GM13976 (cell line): ENCODE measurements at places on chromosomes 7 and 10.

DNA sequence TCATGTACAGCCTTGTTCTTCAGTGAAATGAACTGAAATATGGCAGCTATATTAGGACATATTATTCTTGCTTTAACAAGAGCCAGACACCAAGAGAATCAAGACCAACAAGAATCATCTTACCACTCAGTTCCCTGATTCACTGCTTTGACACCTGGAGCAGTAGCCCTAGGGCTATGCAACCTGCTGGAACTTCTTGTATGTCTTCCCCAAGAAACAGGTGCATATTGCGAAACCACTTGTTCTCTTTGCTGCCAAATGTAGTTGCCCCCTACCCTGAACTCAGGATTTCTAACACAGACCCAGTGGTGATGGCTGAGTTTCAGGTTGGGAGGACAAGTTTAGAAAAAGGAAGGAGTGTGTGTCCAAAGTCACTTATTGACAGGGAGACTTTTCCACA is 46.1 kb downstream of the WIPF3 start:
- no peak for DNase-seq

DNA sequence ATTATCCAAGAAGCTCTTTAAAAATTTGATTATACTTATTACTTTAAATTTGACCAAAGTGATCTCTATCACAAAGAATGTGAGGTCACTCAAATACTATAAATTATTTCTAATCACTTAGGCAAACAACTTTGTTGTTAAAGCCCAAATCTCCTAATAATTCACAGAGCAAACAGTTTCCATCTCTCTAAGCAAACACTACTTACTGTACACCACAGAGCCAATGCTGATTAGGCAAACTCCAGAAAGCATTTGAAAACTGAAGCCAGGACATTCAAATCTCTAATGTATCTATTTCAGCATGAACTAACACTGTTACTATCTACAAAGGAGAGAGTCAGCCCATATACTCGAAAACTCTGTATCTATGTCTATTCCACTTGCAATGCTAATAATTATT is 107.1 kb downstream of the RNF32 start:
- DNase-seq, result no peak

- DNase-seq, result no peak
These were observed 494.1 kb upstream of the SEMA3A start for GRCh38 chr7:84688671-84689070.

DNA sequence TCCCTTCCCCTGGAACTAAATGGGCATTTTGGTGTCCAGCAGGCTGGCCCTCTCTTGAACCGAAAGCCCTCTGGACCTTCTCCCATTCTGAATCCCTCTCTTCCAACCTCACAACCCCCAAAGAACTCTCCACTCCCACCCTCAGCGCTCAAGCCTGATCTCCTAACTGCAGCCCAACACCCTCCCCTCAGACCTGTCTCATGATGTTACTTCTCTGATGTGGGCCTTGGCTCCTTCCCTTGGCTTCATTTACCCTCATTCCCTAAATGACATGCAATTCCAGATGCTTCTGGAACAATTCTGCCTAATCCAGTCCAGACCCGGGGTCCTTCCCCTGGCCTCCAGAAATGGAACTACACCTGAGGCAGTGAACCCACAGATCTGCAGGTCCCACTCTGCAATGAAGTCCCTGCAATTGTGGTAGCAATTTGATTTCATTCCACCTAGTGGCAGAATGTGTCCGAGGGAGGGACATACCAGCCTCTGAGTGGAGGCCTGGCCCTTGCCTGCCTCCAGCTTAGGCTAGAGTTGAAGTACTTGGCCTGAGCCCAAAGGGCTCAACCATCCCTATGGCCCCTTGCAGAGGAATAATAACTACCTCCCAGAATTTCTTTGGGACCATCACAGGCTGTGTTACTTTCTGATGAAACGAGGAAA is 4.1 kb upstream of the CEP41 start:
- DNase-seq, result no peak
